Breast epithelium (tissue), 4 donors: ENCODE measurements at places on chromosomes 6 and 20. TPM values are rescaled to one million over a fixed set of nuclear protein-coding genes. Genes with fewer than 3 reads are reported as not detected.

PHACTR1 gene
- total RNA-seq, result 4.6 TPM

- no peak for DNase-seq
Observed at GRCh38 chr20:39290575-39290974, 328.4 kb downstream of the DHX35 start.

TINAG gene
- total RNA-seq, result not detected

BMP6 gene
- total RNA-seq, result 6.2 TPM

CLPSL2 gene
- total RNA-seq, result 2.3 TPM

DNA sequence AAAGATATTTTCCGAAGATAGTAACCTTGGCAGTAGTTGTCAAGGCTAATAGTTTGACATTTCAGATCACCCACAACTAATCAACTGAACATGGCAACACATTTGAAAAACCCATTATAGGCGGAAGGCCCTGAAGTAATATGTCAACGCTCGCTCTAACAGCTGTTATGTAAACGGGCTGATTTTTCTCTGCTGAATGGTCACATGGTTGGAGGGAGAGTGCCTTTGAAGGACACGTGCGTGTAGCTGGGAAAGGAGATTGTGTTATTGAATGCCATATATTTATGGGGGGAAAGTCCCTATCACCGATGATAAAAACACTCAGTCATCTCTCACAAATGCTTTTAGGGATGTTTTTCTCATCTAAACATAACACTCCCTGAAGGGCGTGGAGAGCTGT, 160.0 kb upstream of the RALGAPA2 start:
- no peak for DNase-seq

DNA sequence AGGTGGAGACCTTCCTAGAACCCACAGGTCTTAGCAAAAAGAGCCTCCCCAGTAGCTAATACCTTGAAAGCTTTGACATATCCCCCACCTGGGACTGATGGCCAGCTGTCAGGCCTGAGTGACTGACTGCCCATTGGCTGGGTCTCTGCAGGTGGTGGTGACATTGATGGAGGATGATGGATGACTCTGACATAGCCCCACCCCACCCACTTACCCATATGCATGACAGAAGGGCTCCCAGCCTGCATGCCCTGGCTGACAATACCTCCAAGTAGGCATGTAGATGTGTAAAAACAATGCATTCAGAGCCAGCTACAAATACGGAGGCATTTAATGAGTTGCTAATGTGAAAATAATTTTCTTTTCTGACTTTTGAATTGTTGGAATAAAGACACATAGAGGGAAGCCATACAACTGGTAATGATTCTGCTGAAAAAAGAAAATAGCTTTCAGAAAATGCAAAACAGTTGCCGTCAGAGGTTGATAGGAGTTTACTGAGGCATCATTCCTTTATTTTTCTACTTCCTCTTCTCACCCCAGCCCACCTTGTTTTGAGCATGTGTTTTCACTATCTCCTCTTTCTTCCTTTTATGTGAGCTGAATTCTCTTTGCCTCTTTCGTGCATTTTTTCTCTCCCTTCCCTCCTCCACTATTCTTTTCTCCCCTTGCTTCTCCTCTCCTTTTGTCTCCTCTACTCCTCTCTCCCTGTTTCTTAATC, 70.6 kb downstream of the OLIG3 start:
- no peak for DNase-seq

GRCh38 chr6:90803956-90804355, 217.1 kb upstream of the MAP3K7 start:
- DNase-seq, result no peak

NHSL1 gene
- total RNA-seq, result 16.5 TPM

DNA sequence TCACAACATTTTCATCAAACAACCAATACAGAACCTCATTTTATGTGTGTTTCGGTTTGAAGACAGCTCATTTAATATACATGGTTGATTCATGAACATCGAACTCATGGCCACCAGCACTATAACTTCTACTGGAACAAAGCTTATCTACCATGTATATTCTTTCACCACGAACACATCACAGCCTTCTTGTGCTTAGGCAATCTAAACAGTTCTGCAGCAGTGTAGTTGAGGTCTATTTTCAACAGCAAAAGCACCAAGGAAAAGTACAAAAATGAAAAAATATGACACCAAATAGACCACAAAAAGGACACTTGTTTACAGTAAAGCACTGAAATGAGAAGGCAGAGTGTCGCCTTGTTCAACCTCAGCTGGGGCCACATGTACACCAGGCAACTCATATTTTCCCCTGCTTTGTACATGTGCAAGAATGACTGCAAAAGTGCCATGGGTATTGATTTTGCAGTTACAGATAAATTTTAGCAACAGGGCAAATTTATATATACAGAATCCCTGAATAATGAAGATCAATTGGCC, 25.8 kb upstream of the KCNK5 start:
- no peak for DNase-seq

MTHFD1L gene
- 11.0 TPM for total RNA-seq

HSPA1L gene
- total RNA-seq, result 1.6 TPM

VARS2 gene
- 16.8 TPM for total RNA-seq

NUDT3 gene
- total RNA-seq, result 29.0 TPM

- DNase-seq, result no peak
Observed at GRCh38 chr20:46034039-46034438, 5.0 kb downstream of the SLC12A5 start.

LRRC73 gene
- 0.33 TPM for total RNA-seq

DNA sequence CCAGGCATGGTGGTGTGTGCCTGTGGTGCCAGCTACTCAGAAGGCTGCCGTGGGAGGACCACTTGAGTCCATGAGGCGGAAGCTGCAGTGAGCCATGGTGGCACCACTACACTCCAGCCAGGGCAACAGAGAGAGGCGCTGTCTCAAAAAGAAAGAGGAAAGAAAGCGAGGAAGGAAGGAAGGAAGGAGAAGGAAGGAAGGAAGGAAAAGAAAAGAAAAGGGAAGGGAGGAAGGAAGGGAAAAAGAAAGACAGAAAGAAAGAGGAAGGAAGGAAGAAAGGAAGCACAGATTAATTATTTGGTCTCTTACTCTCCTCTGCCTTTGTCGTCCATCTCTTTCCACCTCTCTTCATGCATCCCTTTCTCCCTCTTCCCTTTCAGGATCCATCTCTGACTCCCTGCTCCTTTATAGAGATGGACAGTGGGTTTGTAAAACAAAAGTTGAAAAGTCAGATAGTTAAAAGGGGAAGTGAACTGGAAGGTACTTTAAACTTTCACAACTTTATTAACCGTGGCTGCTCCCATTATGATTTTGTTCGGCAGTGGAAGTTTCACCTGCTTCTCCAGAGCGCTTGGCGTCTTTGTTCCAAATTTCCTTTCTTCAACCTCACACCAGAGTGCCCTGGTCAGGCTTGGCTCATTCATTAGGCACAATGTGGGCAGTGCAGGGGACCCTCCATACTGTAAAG, 1.5 kb downstream of the HLA-DQA1 start:
- no peak for DNase-seq

DNA sequence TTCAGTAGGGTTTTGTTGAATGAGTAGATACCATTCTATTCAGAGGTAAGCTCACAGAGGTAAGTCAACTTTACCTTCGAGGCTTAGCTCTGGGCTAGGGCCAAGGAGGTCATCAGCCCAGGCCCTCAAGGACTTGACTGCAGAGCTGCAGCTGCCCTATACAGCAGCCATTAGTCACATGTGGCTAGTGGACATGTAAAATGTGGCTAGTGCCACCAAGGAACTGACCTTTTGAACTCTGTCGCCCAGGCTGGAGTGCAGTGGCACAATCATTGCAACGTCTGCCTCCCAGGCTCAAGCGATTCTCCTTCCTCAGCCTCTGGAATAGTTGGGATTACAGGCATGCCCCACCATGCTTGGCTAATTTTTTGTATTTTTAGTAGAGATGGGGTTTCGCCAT, 47.9 kb upstream of the EPB41L1 start:
- DNase-seq, result no peak

DNA sequence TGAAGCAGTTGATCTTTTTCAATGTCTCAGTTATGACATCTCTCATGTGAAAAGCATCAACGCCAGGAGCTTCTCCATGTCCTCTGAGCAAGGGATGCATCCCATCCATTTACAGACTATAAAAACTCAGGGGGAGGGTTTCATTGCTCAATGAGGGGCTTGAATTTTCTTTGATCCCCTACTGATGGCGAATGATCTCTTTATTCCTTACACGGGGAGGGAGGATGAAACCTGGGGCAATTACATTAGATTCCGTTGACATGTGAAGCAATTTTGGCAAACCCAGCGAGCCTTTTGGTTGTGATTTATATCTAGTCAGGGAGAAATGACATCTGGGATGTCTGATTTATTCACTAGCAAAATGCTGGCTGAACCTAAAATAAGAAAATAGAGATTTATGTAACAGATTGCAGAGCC, 268.9 kb downstream of the HIVEP2 start:
- DNase-seq, result no peak

GRCh38 chr6:84910906-84911607, 146.7 kb upstream of the TBX18 start:
- no peak for DNase-seq

TFAP2C gene
- 24.9 TPM for total RNA-seq

GRCh38 chr6:169701311-169701953, 397 bp downstream of the WDR27 start:
- no peak for DNase-seq

SUMO4 gene
- total RNA-seq, result 5.6 TPM

DNA sequence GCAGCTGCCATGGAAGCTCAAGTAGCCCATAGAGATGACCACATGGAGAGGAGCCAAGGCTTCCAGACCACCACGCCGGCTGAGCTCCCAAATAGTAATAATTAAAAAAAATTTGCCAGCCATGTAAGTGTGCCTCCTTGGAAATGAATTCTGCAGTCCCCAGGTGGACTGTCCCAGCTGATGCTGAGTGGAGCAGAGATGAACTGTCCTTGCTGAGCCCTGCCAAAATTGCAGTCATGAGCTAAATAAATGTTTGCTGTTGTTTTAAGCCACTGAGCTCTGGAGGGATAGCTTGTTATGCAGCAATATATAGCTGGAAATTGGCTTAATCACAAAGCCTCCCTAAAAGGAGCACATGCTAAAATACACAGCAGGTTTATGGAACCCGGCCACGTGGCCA, 55.6 kb upstream of the SNRPB2 start:
- no peak for DNase-seq

DNA sequence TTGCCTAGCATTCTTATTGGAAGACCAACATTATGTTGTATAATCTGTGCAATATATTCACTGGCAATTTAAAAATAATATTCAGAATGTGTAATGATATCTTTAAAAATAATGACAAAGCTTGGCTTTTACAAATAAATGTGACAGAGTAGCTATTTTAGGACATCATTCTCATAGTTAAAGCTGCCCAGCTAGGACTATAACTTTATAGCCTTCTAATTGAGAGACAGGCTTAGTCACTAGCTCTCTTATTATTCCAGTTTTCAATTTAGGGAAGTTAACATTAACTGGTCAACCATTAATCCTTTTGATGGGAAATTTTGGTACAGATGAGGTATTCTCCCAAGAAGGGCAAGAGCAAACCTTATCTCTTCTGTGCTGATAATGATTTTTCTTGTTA, 197.3 kb downstream of the CLVS2 start:
- DNase-seq, result no peak
